ENCODE measurements at places on chromosomes 7 and 10. TPM values are rescaled to one million over a fixed set of nuclear protein-coding genes. Genes with fewer than 3 reads are reported as not detected.
A peak's percentile ranks its signal among the peaks of the same experiment; 100 is the strongest.

DNA sequence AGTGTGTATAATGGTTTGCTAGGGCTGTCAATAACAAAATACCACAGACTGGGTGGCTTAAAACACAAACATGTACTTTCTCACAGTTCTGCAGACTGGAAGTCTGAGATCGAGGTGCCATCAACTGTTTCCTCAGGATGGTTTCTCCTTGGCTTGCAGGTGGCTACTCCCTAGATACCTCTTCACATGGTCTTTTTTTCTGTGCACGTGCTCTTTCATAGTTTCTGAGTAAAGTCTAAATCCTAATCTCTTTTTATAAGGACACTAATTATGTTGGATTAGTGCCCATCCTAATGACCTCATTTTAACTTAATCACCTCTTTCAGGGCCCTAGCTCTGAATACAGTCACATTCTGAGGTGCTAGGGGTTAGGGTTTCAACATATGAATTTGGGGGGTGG is 65.9 kb downstream of the AMPH start:
- DNase-seq, result no peak

GRCh38 chr7:139648391-139648861 is 124.9 kb downstream of the CLEC2L start:
- DNase-seq, result peak; percentile 19

DNA sequence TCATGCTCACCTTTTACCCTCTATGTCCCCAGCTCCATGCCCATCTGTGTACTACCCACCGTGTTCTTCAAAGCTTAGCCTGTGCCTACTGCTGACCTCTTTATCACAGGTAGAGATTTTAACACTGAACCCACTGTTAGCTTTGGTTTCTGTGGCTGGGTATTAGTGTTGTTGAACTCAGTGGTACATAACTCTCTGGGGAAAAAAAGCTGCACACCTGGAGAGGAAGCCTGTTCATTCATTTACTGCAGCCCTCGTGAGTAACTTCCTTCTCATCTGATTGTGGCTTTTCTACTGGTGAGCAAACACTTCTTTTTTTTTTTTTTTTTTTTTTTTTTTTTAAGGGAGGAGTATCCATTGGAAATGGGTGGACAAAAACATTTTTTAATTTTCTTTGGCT is 326.3 kb downstream of the CCSER2 start:
- peak; percentile 26 for DNase-seq

CFTR gene
- not detected for polyA plus RNA-seq
